ENCODE measurements at places on chromosomes 3 and 15.

DNA sequence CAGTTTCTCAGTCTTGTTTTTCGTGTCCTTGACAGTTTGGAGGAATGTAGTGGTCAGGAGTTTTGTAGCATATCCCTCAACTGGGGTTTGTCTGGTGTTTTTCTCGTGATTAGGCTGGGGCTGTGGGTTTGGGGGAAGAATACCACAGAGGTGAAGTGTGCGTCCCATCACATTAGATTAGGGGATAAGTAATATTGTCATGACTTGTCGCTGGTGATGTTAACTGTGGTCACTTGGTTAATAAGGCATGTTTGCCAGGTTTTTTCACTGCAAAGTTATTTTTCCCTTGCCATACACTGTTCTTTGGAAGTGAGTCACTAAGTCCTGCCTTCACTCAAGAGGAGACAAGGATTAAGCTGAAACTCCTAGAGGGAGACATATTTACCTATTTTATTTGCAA lies 39.1 kb downstream of the PAK2 start:
- DNase-seq = no peak

GRCh38 chr3:101939361-101940049 lies 90.2 kb downstream of the NFKBIZ start:
- DNase-seq = no peak

GRCh38 chr15:70932397-70932796 lies 39.8 kb downstream of the LRRC49 start:
- DNase-seq = no peak

DNA sequence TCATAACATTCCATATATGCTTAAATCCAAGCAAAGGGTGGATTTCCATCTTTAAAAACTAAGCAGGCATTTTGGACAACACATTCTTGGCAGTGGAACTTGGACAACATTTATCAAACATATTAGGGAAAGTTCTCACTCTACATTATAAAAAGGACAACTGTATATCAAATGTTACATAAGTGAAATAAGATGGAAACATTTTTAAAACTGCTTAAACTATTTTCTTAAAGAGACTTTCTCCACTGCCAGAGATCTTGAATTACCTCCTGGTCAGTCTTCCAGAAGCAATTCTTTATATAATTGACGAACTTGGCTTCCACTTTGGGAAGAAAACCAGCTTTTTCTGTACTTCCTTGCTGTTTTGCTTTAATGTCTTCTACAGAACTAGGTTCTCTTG lies 109.3 kb downstream of the NEO1 start:
- no peak for DNase-seq

DNA sequence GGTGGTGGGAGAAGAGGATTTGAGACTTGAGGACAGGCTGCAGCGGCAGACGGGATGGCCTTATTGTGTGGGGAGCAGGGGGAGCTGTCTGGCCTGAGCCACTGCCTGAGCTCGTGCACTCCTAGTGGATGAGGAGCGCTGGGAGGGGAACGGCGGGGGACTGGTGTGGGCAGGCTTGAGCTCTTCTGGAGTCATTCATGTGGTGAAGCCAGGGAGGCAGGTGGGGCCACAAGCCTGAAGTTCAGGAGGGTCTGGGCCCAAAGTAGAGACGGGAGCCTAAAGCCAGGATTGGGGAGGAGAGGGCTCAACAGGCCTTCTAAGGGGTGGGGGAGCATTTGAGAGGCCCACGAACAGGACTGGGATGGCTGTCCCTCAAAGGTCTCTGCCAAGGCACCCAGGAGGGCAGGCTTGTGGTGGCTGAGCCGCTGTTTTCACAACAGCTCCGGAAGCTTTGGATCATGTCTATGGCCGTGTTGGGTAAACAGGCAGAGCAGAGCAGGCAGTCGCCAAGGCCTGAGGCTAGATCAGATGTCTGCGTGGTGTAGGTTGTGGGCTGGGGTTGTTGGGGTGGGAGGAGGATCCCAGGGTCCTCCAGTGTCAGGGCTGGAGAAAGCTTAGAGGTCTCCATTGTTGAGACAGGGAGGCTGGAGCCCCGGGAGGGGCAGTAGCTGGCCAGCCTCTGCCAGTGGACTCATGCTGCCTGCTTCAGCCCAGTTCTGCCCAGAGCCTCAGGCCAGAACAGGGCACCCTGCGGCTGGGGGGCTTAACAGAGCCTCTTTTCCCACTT lies 8.2 kb downstream of the PRKCD start:
- no peak for DNase-seq

DNA sequence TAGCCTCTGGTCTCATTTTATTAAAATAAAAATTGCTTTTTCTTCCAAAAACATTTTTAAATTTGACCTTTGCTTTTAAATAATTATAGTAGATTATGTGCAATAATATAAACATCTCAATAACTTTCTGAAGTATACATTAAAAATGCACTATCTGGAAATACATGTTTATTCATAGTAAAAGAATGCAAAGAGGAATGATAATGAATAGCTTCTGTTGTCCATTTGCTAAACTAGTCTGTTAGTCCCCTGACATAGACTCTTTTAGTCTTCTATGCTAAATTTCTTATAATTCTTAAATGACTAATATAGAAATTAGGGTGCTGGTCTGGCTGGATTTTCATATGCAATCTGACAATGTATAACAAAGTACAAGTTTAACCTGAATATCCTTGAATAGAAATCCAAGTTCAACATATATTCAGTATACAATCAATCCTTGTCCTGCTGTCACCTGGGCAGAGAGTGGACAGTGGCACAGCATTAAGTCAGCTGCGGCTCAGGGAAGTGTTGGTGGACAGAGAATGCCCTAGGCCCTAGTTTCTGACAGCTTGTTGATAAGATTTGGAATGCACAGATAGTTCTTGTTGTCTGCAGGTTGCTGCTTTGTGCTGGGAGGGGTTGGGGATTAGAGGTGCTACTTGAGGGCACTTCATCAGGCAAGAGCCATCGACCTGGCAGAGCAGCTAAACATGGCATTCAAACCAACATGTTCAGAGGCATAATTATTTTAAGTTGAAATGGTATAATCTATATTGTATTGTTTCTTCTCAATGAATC lies 161.7 kb downstream of the MBNL1 start:
- DNase-seq = no peak

DNA sequence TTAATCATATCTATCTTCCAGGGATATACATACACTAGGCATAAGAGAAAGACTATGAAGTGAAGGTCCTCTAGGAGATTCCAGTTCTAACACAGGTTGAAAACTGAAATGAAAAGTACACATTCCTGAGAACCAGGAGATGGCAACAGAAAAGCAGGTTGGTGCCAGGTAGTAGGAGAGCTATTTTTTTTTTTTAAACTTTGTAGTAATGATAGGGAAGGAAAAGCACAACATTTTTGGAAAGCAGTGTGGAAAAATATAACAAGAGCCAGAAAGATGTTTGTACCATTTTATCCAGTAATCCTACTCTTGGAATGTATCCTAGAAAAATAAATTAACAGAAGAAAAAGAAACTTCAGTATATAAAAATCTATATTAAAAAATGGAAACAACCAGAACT lies 189.9 kb downstream of the DTWD1 start:
- no peak for DNase-seq

DNA sequence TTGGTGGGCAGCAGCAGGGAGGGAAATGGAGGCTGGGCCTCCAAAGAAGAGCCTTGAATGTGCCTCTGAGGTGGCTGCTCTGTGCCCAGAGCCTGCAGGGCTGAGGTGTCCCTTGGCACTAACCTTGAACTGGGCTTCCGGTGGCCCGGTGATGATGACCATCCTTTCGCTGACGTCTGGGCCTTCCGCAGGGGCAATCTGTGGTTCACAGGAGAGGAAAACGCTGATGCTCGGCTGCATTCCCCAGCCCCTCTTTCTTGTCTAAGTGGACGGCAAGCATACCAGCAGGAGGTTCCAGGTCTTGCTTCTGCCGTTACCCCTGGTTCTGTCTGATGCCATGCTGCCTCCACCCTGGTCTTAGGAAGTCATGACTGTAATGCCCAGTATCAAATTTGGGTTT lies 65.9 kb downstream of the SENP2 start:
- no peak for DNase-seq

DNA sequence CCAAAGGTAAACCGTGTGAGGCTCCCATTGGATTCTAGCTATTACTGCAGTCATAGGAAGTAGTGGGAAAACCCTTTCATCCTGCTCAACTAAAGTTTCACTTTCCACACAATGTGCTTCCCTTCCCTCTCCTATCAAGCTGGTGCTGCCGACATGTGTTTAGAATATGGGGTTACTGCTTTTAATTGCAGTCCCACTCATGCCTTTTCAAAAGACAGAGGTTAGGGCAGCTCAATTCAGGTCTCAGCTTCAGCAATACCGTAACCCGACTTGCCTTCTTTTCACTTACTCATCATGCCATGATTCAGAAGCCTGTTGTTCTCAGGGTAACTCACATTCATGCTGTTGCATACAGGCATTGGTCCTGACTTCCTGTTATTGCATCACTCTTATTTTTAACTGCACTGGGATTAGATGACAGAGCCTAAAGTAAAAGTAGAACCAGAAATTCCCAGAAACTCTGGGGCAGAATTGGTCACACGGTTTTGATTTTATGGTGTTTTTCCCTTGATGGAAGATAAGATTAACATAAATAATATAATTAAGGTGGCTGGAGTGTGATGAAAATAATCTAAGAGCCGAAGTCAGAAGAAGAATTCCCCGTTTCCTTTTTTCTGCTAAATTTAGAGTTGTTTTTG lies 45.7 kb downstream of the C2CD4B start:
- no peak for DNase-seq

DNA sequence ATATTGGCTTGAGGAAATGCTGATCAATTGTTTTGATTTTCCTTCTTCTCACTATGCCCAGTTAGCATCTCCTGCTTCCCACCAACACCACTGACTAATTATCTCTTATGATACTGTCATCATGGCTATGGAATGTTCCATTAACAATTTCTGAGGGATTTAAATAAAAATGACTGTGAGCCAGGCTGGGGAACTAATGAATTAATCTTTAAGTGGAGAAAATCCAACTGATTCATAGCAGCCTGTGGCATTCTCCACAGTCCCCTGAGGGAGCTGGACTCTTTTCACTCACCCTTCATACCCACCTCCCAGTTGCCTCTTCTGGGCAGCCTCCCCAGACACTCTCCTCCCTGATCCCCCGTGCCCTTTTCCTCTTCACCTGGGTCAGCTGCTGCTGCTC lies 353.6 kb downstream of the CLSTN2 start:
- DNase-seq = no peak

- no peak for DNase-seq
Measured at GRCh38 chr3:194279101-194279500, 72.0 kb downstream of the CPN2 start.

DNA sequence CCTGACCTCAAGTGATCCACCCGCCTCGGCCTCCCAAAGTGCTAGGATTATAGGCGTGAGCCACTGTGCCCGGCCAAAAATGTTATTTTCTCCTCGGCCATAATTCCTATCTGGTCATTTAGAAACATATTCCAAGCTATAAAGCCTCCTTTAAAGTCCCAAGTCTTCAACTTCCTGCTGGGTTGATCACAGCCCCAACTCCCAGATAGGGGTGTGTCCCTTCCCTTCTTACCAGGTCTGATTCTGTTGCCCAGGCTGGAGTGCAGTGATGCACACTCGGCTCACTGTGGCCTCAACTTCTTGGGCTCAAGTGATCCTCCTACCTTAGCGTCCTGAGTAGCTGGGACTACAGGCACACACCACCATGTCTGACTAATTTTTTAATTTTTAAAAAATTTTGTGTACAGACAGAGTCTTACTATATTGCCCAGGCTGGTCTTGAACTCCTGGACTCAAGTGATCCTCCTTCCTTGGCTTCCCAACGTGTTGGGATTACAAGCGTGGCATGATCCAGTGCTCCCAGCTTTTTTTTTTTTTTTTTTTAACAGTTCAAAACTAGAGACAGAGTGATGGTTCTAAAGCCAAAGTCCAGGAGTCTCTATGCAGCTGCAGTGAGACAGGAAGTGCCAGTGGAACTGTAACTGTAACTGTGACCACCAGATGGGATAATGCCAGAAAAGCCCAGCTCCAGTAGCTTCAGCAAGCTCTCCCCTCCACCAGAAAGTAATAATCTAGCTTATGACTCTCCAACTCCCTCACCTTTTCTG lies 8.2 kb upstream of the PRKAR2A start:
- DNase-seq = no peak

GRCh38 chr3:20080956-20081554 lies 40.8 kb downstream of the KAT2B start:
- DNase-seq = no peak

- no peak for DNase-seq
Measured at GRCh38 chr3:12791430-12791829, 5.0 kb upstream of the CAND2 start.

DNA sequence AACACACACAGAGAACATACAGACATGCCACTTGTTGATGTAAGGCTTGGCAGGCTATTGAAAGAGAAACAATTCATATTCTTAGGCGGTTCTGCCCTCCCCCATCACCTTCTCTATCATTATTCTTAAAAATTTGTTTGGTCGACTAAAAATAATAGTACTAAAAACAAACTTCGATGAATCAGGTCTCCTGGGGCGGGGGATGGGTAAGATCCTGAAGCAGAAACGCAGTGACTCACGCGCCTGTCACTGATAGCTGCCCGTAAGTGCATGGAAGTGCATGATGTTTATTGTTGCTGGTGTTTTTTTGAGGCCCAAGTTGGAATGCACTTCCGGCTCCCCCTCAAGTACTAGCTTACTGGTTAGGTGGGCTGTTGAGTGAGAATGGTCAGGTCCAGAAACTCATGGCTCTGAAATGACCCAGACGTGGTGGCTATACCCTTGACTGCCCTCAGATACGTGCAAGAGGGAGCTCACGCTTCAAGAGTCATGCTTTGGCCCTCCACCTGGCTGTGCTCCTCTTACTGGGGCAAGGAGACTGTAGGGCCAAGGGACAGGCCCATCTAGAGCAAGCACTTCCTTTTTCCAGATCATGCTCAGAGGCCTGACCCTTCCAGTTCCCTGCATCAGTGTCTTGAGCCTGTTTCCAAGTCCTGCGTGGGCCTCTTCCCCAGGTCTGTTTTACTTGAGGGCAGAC lies 10.9 kb downstream of the SMAD3 start:
- DNase-seq = peak; percentile 57

GRCh38 chr15:77402740-77403379 lies 17.0 kb downstream of the PEAK1 start:
- DNase-seq = no peak

DNA sequence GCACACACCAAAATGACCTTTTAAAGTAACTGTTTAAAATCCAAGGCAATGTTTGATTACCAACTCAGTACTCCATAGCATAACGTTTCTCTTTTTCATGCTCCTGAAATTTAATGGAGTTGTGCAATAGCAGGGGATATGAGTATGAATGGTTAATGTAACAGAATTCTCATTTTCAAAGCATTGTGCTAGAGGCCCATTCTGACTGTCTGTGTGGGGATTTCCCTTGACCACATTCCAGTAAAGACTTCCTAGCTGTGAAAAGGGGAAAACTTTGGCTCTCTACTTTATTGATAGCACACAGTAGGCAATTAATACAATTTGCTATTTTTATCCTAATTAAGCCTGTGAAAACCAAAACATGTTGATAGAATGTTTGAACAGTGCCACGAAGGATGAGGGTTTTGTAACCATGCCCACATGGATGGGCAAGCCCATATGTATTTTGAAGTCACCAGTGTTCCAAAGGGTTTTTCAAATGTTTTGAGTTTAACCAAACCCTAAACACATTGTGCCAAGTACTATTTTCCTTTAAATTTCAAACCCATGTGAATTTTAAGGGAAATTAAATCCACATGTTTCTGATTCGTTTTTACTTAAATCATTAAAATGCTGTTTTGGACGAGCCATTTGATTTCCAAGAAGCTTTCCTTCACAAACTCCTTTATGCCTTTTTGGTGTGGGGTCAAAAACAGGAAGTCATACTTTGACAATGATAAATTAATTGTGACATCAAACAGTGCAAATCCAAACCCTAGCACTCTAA lies 261.2 kb downstream of the SHOX2 start:
- DNase-seq = no peak

GRCh38 chr3:70554170-70554569 lies 241.7 kb upstream of the MDFIC2 start:
- DNase-seq = no peak

GRCh38 chr3:182389071-182389815 lies 404.1 kb upstream of the ATP11B start:
- no peak for DNase-seq

All from stimulated activated CD4-positive, alpha-beta T cell treated with anti-CD3 and anti-CD28 coated beads, Interleukin-1b, Interleukin-23, amount 100 ng/mL, for 24 hours (primary cell).